Activated T-cell treated with anti-CD3 and anti-CD28 coated beads for 1 hour (primary cell): ENCODE measurements at places on chromosomes 16 and 17.

DNA sequence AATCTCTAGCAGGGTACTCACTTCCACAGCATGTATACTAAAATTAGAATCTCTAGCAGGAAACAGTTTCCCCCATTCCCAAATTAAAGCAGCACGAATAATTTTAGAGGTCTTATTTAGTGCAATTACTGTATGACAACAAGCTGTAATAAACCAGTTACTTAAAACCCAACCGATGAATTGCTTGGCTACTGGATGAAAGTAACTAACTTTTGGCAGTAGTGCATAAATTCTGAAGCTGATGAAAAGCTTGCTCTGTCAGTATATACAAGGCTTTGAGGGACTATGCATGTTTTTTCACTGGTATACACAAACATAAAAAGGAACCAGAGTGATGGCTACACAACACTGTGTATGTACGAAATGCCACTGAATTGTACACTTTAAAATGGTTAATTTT is 89.4 kb downstream of the CFDP1 start:
- no peak for DNase-seq

DNA sequence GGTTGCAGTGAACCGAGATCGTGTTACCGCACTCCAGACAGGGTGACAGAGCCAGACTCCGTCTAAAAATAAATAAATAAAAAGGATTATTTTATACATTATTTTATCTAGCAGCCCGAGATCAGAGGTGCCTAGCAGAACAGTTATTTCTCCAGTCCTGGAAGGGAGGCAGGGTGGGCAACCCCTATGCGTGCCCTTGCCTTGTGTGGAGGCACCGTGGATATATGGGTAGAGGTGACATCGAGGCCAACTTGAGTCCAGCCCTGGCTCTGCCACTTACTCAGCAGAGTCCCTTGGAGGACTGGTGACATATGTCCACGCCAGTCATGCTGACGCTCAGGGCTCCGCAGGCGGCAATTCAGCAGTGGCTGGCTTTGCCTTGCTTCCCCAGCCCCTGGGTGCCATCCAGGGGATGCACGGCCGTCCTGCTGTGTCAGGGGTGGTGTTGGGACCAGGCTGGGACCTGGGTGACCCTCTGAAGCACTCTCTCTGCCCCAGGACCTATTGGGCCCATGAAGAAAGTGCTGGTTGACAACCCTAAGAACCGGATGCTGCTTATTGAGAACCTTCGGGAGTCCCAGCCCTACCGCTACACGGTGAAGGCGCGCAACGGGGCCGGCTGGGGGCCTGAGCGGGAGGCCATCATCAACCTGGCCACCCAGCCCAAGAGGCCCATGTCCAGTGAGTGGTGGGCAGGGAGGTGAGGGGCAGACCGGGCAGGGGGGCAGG is 13.2 kb downstream of the GALK1 start:
- no peak for DNase-seq

DNA sequence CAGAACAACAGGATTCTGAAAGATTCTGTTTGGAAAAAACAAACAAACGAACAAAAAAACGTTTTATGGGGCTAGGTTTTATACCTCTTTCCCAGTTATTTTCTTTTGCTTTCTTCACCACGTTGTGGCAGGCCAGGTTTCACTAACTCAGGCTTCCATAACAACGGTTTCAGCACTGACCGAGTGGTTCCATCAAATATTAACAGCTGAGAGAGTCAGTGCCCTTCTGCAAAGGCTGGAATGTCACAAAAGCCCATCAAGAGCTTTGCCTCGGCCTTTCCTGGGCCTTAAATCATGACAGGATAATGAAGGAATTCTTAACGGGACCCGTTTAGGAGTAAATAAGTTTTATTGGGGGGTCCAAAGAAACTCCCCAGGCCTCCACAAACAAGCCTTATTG is 34.2 kb downstream of the MPHOSPH6 start:
- DNase-seq = no peak

DNA sequence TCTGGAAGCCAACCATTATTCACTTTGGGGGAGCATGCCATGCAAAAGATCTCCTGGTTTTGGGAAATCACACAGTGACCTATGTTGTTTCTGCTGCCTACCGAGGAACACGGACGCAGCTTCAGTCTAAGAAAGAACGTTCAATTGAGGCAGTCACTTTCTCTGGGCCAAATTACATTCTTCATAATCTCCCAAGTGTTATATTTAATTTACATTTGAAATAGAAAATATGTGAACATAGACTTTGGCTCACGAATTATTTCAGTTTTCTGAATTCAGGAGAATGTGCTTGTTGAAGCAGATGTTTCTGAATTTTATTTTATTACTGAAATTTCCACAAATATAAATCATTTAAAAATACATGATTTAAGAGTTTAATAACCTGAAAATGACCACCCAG is 93.6 kb upstream of the KCNJ16 start:
- DNase-seq = no peak

DNA sequence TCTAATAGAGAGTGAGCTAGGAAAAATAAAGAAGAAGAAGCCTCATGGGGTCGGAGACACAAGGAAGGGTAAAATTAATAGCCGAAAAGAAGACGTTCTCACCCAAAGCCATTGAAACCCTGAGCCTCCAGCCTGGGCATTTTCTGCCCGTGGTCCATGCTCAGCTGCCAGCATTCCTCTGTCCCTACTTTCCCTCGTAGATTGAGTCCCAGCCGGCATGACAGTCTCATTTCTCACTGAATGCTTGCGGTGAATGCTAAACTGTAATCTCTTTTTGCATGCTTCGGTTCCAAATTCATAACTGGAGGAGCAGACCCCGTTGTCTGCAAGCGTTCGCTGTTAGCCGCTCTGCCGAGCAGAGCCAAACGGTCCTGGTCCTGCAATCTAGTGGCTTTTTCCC is 54.0 kb upstream of the COX10 start:
- no peak for DNase-seq

DNA sequence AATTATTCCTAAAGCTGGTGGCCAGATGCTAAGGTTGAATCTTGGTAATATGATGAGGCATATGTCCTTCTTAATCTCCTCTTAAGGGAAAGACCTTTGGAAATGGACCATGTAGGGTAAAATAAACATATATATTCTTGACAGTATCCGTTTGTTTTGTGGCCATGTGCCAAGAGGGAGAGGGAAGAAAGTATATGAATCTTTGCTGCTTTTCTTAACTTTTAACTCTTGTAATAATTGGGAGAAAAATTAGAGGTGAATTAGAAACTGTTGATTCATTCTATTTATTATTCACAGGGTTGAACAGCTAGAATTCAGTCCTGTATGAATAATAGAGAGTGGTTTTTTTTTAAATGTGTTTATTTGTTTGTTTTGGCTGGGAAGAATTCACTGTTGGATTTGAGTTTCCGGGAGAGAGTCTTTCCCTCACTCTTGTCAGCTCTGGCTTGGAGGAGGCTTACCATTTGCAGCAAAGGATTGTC is 31.6 kb downstream of the AATF start:
- DNase-seq = no peak

GRCh38 chr17:57957886-57958285 is 2.7 kb upstream of the CUEDC1 start:
- no peak for DNase-seq

DNA sequence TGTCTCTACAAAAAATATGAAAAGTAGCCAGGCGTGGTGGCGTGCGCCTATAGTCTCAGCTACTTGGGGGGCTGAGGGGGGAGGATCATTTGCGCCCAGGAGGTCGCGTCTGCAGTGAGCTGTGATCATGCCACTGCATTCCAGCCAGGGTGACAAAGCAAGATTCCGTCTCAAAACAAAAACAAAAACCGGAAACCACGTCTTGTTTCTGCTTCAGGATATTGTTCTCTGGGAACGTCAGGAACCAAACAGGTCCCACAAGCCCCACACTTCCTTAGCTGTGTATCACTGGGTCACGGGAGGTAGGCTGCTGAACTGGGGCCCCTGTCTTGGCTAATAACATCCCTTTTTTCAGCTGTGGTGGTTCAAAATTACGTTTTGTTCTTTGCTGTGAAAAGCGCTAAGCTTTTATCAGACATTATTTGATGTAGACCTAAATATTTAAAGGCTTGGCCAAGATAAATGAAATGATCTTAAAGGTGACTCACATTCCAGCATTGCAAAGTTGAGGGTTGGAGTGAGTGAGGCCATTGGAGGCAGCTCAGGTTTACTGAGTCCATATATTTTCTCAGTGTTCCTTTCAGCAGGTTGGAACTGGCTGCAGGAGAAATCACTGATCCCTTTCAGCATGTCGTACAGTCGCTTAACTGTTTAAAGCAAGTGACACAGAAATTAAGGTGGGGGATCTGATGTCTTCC is 16.4 kb upstream of the SEC14L1 start:
- DNase-seq = no peak

DNA sequence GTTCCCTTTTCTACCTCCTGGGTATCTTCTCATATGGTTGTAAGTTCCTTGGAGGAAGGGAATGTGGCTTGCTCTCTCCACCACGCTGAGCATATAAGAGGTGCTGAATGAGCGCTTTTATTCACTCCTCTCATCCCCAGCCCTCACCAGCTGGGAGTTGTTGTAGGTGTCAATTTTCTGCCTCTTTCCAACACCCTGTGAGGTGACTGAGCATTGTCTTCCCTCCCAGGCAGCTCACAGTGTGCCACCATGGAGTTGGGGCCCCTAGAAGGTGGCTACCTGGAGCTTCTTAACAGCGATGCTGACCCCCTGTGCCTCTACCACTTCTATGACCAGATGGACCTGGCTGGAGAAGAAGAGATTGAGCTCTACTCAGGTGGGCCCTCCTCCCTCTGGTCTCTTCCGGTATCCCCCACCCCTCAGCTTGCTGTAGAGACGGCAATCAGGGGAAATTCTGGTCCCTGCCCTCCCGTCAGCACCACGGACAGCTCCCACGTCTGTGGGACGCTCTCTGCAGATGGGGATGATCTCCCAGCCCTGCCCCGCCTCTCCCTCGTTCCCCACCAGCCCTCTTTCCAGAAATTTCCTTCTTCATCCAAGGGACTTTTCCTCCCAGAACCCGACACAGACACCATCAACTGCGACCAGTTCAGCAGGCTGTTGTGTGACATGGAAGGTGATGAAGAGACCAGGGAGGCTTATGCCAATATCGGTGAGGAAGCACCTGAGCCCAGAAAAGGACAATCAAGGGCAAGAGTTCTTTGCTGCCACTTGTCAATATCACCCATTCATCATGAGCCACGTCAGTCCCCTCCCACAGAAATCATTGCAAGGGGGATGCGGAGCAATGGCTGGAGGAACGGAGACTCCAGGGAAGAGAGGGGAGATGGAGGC is 18.3 kb downstream of the CIITA start:
- DNase-seq = peak; percentile 22

DNA sequence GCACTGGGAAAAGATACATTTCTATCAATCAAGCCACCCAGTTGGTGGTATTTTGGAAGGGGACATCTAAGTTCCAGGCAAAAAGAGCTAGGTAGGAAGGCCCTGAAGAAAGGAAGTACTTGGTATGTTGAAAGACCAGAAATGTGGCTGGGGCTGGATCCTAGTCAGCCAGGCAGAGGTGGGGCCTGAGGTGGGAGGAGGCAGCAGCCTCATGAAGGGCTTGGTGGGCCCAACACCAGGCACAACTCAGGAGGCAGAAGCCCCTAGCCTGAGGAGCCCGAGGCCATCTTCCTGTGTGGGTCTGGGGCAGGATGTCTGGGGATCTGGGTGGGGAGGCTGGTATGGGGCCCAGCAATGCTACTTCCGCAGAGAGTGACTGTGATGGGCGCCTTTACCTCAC is 105.9 kb downstream of the SALL1 start:
- DNase-seq = no peak

GRCh38 chr17:16322636-16323035 is 30.6 kb downstream of the CENPV start:
- DNase-seq = no peak

DNA sequence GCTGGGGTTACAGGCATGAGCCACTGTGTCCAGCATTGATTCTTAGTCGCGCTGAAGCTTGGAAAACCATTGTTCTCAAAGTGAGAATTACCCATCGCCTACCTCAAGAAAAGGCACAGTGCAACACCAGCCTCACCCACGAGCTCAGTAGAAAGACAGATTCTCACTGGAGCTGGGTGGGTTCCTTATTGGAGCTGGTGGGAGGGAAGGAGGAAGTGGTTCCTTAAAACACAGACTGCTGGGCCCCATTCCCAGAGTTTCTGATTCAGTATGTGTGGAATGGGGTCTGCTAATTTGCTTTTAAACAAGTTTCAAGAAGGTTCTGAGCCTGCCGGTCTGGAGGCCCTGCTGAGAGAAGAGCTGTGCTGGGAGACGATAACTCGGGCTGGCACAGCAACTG is 264.7 kb downstream of the ENGASE start:
- no peak for DNase-seq

GRCh38 chr17:17121162-17121561 is 78.9 kb downstream of the MPRIP start:
- no peak for DNase-seq

DNA sequence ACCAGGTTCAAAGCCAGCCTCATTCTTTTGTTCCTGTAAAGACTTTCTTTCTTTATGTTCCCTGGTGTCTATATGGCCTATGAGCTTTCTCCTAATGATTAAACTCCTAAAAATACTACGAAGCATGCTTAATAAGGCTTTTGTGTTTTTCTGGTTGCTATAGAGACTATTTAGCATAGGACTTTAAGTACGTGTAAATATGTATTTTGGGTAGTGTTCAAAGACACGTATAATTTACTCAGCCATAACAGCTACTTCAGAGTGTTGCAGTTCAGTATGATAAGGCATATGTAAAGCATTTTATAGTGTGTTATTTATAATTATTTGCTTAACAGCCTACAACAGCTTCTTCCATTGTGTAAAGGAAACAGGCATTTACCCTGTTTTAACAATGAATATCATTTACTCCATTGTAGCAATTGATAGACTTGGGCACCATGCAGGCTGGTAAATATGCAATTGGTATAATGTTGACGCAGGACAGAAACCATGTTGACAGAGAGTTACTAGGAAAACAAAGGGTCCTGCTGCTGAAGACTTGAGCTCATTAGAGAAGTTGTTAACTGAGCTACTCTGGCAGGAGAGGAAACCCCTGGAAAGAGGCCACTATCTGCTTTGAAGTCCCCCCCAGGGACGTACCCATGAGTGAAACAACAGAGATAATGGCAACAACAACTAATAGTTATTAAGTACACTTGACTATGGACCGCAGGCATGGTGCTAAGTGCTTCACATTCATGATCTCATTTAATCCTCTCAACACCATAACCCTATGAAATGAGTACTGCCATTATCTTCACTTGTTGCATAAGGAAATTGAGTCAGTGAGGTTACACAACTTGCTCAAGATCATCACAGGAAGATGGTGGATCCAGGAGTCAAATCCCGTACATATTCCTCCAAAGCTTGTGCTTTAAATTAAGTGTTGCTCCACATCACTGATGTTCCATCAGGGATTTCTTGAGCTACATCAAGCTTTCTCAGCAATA is 342.2 kb upstream of the DYNLRB2 start:
- DNase-seq = no peak

DNA sequence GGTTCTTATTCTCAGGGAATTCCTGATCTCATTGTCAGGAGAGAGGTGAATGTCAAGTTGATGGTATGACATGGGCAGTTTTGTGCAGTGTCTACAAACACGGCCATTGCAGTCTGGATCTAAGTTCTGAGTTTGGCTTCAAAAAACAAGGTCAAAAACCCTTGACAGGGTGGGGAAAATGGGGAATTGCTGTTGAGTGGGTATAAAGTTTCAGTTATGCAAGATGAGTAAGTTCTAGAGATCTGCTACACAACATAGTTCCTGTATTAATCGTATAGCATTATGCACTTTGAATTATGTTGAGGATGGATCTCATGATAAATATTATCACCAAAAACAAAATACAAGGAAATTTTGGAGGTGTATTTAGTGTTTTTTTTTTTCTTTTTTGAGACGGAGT is 36.6 kb upstream of the CARMIL2 start:
- DNase-seq = no peak

- no peak for DNase-seq
Measured at GRCh38 chr17:81003711-81004475, 12.3 kb downstream of the CHMP6 start.
